ENCODE measurements at places on chromosomes 4 and X.
A peak's percentile ranks its signal among the peaks of the same experiment; 100 is the strongest.

DNA sequence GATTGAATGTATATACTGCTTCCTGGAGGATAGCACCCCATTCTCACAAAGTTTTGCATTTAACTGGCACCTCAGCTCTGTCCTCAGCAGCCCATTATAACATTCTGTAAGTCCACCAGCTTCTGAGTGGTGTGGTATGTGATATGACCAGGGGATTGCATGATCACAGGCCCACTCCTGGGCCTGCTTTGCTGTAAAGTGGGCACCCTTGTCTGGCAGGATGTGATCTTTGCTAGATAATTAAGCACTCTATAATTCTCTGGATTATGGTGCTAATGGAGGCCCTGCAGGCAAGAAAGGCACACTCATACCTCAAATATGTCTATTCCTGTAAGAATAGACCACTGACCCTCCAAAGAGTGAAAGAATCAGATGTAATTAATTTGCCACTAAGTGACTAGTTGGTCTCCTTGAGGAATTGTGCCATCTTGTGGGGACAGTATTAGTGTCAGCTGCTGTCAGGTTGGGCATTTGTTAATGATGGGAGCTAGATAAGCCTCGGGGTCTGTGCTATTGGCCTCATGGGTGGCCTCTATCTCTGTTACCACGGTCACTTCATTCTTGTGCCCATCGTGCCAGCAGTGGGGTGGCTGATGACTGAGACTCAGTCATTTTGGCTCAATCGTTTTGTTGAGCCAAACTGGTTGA is 2.2 kb upstream of the CFI start:
- DNase-seq, result no peak

DNA sequence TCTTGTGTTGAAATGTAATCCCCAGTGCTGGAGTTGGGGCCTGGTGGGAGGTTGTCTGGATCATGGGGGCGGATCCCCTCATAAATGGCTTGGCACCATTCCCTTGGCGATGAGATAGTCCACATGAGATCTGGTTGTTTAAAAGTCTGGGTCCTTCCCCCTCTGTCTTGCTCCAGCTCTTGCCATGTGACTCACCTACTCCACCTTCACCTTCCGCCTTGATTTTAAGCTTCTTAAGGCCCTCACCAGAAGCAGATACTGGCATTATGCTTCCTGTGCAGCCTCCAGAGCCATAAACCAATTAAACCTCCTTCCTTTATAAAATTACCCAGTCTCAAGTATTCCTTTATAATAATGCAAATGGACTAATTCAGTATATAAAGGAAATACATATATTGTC is 111.5 kb downstream of the NR3C2 start:
- no peak for DNase-seq

- no peak for DNase-seq
Measured at GRCh38 chr4:3414421-3415279, 27.1 kb upstream of the HGFAC start.

- no peak for DNase-seq
Measured at GRCh38 chr4:73068491-73069337, 802 bp downstream of the COX18 start.

DNA sequence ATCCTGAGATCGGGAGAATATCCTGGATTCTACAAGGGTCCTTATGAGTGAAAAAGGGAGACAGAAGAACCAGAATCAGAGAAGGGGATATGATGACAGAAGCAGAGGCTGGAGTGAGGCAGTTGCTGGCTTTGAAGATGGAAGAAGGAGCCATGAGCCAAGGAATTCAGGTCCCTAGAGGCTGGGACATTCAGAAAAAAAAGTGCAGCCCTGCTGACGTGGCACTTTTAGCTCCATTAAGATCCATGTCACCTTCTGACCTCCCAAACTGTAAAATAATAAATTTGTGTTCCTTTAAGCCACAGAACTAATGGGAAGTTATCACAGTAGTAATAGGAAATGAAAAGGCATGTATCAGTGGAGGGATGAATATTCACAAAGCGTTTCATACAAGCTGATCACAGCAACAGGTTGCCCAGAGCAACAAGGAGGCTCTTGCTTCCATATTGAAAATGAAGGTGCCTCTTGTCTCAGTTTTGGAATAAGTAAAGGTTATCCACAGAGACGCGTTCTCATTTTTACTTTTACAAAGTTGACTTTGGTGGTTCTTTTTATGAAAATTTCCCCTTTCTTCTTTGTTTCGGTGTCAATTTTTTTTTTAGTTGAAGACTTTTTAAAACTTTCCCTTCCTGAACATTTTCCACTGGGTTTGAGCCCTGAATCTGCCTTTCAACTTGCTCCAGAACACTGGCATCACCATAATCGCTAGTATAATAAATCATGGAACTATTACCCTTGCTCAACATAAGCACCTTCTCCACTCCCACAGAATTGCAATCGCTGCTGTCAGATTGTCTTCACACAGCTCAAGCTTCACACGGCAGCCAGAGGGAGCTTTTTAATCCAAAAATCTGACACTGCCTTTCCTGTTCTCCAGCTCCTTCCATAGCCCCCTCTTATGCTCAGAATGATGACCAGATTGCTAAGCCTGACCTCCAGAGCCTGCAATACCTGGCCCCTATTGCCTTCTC is 127.6 kb upstream of the RBPJ start:
- no peak for DNase-seq

- DNase-seq, result no peak
Measured at GRCh38 chrX:3379111-3379510, 32.7 kb upstream of the MXRA5 start.

GRCh38 chr4:155787113-155787710 is 28.4 kb downstream of the GUCY1B1 start:
- no peak for DNase-seq

DNA sequence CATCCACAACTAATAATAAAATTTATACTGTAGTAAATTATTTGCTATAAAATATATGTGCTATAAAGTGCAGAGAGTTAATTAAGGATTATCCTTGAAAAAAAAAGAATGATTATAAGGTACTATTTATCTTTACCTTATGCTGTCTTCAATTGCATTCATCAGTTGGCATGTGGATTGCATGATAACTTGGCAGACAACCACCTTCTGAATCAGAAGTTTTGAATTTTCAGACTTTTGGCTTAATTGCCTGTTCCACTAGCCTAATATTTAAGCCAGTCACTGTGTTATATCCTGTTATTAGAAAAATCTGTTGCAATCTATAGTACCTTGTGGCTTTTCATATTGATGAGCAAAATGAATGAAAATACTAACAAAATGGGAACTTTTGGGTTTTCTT is 1040.3 kb upstream of the PCDH10 start:
- no peak for DNase-seq

- no peak for DNase-seq
Measured at GRCh38 chrX:1537031-1537715, at the start of gene P2RY8. TSS of gene P2RY8 (minus strand) at chrX:1537185. CDS start at chrX:1466558, 70,627 bp downstream.

- DNase-seq, result no peak
Measured at GRCh38 chrX:72351606-72352334, 46.1 kb upstream of the CITED1 start.

GRCh38 chrX:44675362-44676024 is 132.8 kb upstream of the FUNDC1 start:
- DNase-seq, result no peak

DNA sequence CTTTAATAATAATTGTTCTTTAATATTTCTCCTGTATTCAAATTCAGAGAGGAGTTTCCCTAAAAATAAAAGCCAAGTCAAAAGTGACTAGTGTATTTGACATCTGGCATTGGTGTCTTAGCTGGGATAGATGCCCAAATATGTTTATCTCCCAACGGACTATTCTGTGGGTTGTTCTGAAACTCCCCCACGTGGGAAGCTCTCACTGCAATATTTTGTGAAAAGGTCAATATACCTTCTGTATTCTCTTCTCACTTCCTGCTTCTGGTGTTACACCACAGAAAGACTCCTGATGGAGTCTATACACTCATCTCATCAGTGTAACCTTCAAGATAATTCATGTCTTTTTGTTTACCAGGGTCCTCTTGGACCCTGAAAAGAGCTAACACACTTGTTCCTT is 2052.8 kb upstream of the TENM3 start:
- DNase-seq, result no peak

GRCh38 chrX:11435568-11435967 is 142.4 kb downstream of the AMELX start:
- no peak for DNase-seq

- no peak for DNase-seq
Measured at GRCh38 chr4:16029886-16030285, 53.9 kb downstream of the PROM1 start.

- DNase-seq, result no peak
Measured at GRCh38 chr4:47746122-47746521, 91.7 kb downstream of the CORIN start.

GRCh38 chrX:145609951-145610511 is 207.6 kb upstream of the SLITRK2 start:
- no peak for DNase-seq

DNA sequence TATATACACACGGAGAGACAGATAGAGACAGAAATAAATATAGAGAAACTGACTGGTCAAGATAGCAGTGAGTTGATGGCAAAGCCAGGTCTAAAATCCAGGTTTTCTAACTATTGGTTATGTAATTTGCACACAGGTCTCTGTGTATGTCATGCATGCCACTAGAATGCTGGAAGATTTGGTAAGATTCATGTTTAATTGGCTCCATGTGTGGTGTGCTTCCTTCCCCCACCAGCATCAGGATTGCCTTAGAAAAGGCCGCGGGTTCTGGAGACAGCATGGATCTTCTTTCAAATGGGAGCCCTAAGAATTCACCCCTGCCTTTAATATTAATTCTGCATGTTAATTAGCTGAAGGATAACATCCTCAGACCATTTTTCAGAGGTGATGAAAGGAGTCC is 31.3 kb downstream of the HAND2 start:
- DNase-seq, result no peak

DNA sequence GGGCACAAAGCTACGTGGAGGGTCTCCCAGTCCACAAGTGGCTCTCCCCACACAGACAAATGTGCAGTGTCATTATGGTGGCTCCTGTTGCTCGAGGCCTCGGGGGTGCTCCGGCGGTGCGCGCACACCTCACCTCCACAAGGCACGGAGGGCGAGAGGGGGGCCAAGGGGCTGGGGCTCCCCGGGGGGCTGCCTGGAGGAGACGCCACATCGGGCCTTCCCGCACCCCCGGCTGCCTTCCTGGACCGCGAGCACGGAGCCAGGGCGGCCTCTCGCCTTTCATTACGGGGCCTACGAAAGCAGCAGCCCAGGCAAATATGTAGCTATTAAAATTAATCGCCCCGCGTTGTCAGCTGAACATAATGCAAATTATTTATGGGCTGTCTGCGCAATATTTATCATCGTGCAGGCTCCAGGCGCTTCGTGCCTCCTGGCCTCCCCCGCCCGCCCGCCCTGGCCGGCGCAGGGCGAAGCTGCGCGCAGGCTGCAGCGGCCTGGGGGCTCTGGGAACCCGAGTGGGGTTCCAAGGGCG is 70.8 kb upstream of the BCOR start:
- DNase-seq, result no peak

- no peak for DNase-seq
Measured at GRCh38 chr4:52950226-52950625, 88.1 kb downstream of the RASL11B start.

- DNase-seq, result no peak
Measured at GRCh38 chr4:85967872-85968271, 392.0 kb downstream of the MAPK10 start.

- DNase-seq, result peak; percentile 14
Measured at GRCh38 chr4:103099691-103100392, at the start of gene BDH2. TSS of gene BDH2 (minus strand) at chr4:103099834. CDS start at chr4:103096254, 3,580 bp downstream.

DNA sequence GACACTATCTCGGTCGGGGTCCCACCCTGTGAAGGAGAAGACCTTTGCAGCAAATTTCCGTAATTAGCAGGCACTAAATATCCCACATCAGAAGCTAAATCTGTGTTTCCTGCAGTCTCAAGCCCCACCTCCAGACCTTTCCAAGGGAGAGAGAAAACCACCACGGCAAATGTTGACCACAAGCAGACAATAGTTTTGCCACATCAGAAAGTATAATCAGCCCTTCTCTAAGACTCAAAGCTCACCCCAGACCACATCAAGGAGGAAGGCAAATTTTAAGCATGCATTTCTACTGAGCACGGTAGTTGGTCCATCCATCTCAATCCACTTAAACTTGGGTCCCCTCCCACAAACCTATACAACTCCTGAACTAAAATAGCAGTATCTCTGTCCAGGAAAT is 398.5 kb downstream of the GPM6A start:
- DNase-seq, result no peak

GRCh38 chr4:118889312-118889691 is 648 bp downstream of the SYNPO2 start:
- no peak for DNase-seq
